ENCODE measurements at places on chromosomes 4 and X.
A peak's percentile ranks its signal among the peaks of the same experiment; 100 is the strongest.

DNA sequence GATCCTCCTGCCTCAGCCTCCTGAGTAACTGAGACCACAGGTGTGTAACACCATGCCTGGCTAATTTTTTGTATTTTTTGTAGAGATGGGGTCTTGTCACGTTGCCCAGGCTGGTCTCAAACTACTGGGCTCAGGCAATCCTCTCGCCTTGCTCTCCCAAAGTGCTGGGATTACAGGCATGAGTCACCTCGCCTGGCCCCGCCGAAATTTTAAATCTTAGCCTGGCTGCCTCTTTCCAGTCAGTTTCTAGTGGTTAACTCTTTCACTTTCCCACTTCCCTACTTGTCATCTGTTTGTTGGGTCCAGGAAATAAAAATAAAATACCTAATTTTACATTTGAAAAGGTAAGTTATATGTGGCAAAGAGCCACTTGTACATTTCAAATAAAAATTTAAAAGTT is 62.4 kb downstream of the TMEM165 start:
- DNase-seq, result no peak

GRCh38 chrX:5640071-5640470 is 588.6 kb downstream of the NLGN4X start:
- DNase-seq, result no peak

- DNase-seq, result peak; percentile 32
These were observed 28.2 kb downstream of the UVSSA start for GRCh38 chr4:1375051-1375721.

DNA sequence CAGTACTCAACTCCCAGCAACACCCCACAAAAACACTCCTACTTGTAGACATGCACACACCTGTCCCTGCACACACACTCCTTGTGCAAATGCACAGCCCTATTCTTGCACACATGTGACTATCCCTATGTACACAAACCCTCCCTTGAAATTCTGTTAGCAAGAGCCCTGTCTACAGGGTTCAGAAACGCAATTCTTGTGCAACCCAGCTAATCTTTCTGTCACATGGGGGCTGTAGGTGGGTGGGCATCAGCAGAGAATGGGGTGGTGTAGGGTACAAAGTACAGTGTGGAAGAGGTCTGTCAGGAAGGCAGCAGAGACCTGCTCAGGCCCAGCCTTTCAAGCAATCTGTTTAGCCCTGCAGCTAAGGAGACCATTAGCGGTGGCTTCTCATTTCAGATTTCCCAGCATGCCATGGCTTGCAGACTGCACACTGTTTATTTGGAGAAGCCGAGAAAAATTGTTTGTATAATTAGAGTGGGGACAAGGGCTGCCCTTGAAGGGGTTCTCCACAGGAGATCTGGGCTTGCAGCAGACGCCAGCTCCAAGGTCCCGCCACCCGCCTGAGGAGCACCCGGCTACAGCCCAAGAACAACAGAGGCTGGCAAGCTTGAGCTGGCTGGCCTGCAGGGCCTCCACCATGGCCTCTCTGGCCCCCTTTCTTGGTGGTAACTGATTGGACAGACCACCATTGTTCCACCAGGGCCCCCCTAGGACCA is 144.0 kb upstream of the PJA1 start:
- DNase-seq, result no peak

GRCh38 chr4:168433571-168433970 is 46.7 kb downstream of the DDX60L start:
- DNase-seq, result no peak

- no peak for DNase-seq
These were observed 231.9 kb upstream of the INTU start for GRCh38 chr4:127400731-127401346.

DNA sequence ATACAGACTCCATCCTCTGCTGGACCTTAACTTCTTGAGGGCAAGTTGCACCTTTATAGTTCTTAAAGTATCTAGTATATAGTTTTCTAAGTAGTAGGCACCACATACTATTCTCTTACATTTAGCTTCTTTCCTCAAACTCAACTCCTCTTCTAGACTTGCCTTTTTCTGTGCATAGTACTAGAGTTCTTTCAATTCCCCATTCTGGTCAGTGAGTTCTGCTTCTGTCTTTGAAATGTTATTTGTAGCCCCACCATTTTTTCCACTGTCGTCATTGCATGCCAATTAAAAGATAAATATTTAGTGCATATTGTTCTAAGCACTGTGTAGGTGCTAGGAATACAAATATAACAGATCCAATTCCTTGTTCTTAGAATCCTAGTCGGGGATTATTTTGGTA is 31.6 kb downstream of the CDKL5 start:
- DNase-seq, result no peak

DNA sequence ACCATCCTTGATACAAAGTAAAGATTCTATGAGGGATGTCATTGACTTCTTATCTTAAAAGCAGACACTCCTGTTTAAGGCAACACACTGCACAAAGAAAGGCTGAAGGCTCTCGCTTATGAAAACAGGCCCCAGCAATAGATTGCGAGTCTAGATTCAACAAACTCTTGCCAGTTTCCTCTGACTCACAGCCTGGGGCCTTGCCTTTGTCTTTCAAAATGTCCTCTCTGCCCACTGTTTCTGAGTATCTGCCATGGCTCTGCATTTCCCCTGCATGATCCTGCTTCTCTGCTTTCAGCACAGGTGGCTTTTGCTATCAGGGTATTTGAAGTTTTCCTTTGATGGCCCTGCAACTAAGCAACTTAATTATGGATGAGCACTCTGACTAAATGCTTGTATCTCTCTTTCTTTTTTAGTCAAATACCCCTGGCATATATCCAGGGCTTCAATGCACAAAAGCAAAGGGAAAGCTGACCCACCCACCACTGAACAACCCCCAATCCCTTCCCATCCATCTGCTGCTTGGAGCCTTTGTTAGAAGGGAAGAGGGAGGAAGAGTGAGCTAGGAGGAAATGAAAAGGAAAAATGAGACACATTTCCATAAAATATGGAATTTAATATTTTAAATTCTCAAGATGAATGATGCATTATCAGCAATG is 32.2 kb downstream of the NDP start:
- DNase-seq, result no peak

- DNase-seq, result no peak
These were observed 1613.1 kb upstream of the TENM3 start for GRCh38 chr4:180630012-180630665.

DNA sequence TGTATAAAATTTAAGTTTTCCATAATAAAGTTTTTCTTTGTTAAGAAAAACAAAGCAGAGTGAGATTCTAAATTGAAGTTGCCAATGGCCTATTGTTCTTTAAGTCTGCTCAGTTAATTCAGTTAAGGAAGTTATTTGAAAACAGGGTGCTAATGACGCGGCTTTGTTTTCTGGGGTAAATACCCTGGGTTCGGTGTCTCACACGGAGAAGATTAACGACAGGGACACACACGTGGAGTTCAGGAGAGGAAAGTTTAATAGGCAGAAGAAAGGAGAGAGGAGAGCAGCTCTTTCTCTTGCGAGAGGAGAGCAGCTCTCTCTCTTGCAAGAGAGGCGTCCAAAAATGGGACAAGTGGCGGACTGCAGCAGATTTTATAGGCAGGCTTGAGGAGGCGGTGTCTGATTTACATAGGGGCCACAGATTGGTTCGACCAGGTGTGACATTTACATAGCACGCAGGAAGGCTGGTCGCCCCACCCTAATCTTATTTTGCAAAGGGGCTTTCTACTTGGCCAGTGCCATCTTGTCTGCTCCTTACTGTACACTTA is 9.6 kb downstream of the CA5B start:
- no peak for DNase-seq

DNA sequence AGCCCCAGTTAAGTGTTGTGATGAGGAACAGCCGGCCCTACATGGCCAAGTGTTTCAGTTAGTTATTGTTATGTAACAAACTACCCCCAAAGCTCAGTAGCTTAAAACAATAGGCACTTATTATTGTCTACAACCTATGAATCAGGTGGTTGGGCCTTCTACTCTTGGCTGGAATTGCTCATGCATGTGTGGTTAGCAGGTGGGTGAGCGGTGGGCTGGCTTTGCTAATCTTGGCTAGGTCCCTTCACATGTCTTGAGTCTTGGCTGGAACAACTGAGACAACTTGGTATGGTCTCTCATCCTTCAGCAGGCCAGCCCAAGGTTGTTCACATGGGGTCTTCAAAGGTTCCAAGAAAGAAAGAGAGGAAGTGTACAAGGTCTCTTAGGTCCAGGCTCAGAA is 54.5 kb upstream of the CHRNA9 start:
- no peak for DNase-seq

DNA sequence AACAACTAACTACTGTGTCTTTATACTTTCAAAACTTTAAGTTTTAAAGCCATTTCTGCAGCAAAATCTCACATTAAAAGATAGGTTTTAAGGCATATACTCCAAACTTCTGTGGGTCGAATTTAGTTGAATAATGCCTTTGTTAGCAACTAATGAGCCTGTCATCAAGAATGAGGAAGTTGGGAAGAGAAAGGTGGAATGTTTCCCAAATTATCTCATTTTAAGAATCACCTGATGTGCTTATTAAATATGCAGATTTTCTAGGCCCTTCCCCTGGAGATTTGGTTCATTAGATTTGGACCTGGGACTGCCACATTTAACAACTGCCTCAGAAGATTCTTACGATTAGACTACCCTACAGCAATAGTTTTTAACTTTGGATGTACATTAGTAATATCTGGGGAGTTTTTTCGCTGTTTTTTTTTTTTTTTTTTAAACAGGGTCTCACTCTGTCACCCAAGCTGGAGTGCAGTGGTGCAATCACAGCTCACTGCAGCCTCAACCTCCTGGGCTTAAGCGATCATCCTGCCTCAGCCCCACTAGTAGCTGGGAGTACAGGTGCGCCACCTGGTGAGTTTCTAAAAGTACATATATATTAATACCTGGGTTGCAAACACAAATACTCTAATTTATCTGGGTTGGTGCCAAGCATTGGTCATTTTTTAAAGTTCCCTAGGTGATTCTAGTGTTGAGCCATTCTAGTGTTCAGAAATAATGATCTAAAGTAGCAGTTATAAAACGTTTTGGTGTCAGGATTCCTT is 16.1 kb upstream of the TASL start:
- no peak for DNase-seq

- DNase-seq, result no peak
These were observed 34.6 kb downstream of the HADH start for GRCh38 chr4:108024085-108024877.

- DNase-seq, result no peak
These were observed 3.4 kb downstream of the HEPH start for GRCh38 chrX:66167431-66167830.

All from dorsolateral prefrontal cortex (tissue), 122 donors.